ENCODE measurements at places on chromosomes 6 and 20. TPM values are rescaled to one million over a fixed set of nuclear protein-coding genes. Genes with fewer than 3 reads are reported as not detected.

- no peak for DNase-seq
Observed at GRCh38 chr20:36848078-36848660, 27.8 kb upstream of the TLDC2 start.

DNA sequence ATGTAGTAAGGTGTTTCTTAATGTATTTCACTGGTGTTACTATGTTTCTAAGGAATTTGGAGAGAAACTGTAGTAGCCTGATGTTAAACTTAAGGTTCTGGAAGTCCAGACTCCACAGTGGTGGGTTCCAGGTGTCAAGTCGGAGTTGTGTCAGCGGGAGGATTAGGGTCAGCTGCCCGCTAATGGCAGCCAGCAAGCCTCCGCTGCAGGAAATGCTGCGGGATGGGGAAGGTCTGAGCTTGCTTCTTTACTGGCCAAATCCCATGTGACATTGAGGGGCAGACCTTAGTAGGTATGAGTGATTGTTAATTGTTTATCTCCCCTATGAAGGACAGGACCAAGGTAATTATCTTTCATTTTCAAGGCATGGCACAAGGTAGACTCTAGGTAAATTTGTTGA, 3.7 kb upstream of the ARID1B start:
- DNase-seq: no peak

DNA sequence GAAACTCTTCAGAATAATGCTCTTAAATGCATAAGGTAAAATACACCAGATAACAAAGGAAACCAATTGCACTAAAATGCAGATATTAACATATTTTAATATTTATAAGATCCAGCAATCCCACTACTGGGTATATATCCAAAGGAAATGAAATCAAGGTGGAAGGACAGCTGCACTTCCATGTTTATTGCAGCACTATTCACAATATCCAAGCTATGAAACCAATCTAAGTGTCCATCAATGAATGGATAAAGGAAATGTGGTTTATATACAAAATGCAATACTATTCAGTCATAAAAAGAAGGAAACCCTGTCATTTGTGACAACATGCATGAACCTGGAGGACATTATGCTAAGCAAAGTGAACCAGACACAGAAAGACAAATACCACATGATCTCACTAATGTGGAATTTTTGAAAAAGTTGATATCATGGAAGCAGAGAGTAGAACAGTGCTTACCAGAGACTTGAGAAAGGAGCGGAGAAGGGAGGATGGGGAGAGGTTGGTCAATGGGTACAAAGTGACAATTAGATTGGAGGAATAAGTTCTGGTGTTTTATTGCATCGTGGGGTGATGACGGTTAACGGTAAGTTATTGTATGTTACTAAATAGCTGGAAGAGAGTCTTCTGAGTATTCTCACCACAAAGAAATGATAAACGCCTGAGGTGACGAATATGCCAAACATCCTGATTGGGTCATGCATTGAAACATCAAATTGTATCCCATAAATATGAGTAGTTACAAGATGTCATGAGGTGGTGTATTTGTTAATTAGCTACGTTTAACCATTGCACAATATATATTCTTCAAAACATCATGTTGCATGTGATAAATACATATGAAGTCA, 37.9 kb upstream of the RNF24 start:
- no peak for DNase-seq

DNA sequence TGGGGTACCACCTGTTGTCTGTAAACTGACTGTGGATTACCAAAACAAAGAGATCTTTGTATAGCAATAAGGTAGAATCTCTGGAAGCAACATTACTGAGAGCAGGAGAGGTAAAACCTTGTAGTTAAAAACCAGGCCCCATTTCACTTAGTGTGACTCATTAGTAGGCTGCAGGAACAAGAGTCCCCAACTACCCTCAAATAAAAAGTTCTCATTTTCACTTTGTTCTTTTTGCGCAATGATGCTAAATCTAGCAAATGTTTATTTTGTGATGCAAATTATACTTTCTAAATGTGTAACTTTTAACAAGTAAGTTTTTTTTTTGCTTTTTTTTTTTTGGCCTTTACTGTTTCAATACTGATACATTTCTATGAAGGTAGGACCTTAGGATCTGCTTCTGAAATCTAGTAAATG, 67.1 kb downstream of the ESF1 start:
- no peak for DNase-seq

- no peak for DNase-seq
Observed at GRCh38 chr20:48148916-48149672, 363.8 kb upstream of the SULF2 start.

GRCh38 chr6:27280064-27280539, 32.0 kb downstream of the POM121L2 start:
- no peak for DNase-seq

- DNase-seq: no peak
Observed at GRCh38 chr6:167840526-167841179, 13.9 kb downstream of the AFDN start.

- DNase-seq: no peak
Observed at GRCh38 chr6:16663901-16664300, 97.4 kb downstream of the ATXN1 start.

DNA sequence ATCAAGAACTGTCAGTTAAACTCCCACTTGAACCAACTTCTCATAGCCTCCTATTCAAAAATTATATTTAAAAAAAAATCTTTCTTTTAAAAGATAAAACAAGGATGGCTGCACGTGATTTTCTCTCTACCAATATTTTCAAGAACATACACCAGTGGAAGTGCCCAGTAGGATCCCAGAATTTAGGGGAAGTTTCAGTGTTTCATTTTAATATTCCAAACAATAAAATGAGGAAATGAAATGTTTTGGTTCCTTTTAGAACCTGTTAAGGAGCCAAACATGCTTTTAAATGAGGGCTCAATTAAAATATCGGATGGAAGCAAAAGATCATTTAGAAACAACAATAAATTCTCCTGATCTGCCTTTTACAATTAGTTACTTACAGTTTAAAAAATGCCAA, 26.4 kb upstream of the PRELID3B start:
- no peak for DNase-seq

- DNase-seq: no peak
Observed at GRCh38 chr6:25237579-25237978, 41.6 kb upstream of the CARMIL1 start.

DNA sequence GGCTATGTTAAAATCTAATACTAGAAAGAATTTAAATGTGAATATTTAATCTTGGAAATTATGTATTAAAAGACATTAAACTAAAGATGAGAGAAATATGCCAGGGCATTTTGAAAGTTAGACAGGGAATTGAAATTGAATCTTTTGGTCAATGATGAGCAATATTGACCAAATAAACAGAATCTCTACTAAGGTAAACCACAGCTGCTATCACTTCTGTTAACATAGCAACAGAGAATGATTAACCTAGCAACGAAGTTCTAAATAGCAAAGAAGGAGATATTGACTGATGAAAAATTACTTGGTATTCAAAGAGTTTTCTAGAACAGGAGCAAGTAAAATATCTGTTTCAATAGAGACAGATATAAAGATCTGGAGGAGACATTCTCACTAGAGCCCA, 45.2 kb upstream of the RSPO3 start:
- no peak for DNase-seq

- DNase-seq: no peak
Observed at GRCh38 chr20:10271494-10272219, 53.0 kb downstream of the SNAP25 start.

- DNase-seq: no peak
Observed at GRCh38 chr6:143939364-143939763, 68.7 kb downstream of the PLAGL1 start.

DNA sequence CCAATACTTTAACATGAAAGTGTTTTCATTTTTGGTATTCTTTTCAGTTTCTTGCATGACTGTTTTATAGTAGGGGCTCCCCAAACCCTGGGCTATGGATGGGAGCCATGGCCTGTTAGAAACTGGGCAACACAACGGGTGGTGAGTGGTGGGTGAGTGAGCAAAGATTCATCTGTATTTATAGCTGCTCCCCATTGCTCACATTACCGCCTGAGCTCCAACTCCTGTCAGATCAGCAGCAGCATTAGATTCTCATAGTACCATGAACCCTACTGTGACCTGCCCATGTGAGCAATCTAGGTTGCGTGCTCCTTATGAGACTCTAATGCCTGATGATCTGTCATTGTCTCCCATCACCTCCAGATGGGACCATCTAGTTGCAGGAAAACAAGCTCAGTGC, 42.3 kb upstream of the HMGCLL1 start:
- DNase-seq: no peak

- DNase-seq: no peak
Observed at GRCh38 chr6:115773741-115774140, 286.9 kb downstream of the FRK start.

- DNase-seq: no peak
Observed at GRCh38 chr6:2108700-2109306, 136.6 kb downstream of the GMDS start.

GRCh38 chr6:102986086-102986485, 1592.6 kb downstream of the GRIK2 start:
- DNase-seq: no peak

GRCh38 chr6:42599558-42599957, 35.7 kb downstream of the UBR2 start:
- no peak for DNase-seq

DNA sequence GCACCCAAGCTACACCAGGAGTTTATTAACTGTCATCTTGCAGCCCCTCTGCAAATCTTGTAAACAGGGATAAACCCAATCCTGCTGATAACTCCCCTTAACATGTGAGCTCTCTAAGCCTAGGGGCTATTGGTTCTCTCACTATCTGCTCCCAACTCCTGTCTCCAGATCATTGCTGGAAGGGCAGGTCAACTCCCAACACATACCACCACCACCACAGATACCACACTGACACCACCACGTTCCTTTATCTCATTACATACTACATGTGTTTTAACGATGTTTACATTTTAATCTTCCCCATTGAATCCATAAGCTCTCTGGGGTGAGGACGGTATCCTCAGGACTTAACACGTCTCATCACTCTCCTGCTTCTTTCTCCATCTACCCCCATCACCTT, 51.8 kb downstream of the SIM1 start:
- no peak for DNase-seq

DNA sequence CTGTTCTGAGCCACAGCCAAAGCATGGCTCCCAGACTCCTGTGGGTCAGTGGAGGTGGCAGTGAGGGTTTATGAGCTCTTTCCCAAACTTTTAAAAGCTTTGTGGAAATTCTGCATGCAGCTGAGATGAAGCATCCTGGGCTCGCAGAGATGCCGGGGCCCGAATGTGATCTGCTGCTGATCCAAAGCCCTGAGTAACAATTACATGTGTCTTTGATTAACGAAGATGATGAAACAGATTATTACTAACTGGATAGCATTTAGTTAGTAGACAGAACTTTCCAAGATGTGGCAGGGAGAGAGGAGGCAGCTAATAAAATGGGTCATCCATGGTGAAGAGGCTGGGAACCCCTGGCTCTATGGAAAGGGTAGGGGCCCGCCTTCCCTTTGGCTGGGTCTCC, 43.9 kb upstream of the MDFI start:
- DNase-seq: no peak

DNA sequence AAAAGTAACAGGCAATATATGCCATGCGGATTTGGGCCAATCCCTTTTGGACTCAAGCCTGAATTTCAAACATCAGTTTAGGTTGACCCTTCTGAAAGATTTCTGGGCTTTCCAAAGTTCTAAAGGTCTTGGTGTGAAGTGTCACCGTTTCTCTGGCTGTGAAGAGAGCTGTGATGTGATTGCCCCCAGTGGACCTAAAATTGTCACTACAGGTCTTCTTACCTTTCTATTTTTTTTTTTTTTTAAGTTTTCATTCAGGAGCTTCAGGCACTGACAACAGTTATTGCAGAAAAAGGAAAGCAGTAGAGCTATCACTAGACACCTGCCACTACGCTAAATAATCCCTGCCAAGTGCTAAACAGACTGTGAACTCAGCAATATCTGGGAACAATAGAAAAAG, 75.7 kb upstream of the OPRM1 start:
- no peak for DNase-seq

GRCh38 chr6:106413016-106413415, 52.5 kb downstream of the CRYBG1 start:
- no peak for DNase-seq

- no peak for DNase-seq
Observed at GRCh38 chr20:24478584-24478983, 9.2 kb downstream of the SYNDIG1 start.

DNA sequence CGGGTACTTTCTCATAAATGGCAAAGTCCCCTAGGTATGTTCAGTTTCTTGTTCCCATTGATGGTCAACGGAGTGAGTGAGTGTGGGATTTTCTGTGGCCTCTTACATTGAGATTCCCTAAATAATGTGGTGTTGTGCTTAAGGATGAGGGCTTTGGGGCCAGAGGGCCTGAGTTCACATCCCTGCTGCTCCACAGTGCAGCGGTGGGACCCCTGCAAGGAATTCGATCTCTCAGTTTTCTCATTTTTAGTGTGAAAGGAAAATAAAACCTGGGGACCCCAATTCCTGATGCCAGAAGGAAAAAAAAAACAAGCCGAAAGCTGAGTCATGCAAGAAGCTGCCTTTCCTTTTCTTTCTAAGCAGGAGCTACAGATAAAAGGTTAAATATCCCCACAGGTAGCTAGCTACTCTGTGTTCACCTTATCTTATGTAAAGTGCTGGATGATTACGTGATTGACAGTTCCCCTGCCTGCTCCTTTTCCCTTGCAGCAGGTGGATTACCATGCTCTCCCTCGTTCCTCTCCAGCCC, 120.2 kb upstream of the CLDN20 start:
- DNase-seq: no peak

STK35 gene
- 13.4 TPM for polyA plus RNA-seq

RING1 gene
- 63.3 TPM for polyA plus RNA-seq

NMBR gene
- polyA plus RNA-seq: 5.8 TPM

TREM1 gene
- polyA plus RNA-seq: 0.41 TPM

GJA10 gene
- polyA plus RNA-seq: not detected

TFAP2D gene
- not detected for polyA plus RNA-seq

OPRM1 gene
- 2.5 TPM for polyA plus RNA-seq

Data from spinal cord (tissue), 10 donors.